ENCODE measurements at places on chromosomes 7 and 10.

DNA sequence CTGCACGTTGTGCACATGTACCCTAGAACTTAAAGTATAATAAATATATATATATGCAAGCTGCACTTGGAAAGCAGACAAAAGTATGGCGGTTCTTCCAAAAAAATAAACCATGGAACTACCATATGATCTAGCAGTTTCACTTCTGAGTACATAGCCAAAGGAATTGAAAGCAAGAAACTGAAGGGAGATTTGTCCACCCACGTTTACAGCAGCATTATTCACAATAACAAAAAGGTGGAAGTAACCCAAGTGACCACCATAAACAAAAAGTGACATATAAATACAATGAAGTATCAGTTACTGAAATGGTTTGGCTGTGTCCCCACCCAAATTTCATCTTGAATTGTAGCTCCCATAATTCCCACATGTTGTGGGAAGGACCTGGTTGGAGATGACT lies 525.3 kb upstream of the CELF2 start:
- DNase-seq, result no peak

- peak; percentile 93 for DNase-seq
These were observed 83.3 kb upstream of the DNAJC1 start for GRCh38 chr10:22086730-22087401.

DNA sequence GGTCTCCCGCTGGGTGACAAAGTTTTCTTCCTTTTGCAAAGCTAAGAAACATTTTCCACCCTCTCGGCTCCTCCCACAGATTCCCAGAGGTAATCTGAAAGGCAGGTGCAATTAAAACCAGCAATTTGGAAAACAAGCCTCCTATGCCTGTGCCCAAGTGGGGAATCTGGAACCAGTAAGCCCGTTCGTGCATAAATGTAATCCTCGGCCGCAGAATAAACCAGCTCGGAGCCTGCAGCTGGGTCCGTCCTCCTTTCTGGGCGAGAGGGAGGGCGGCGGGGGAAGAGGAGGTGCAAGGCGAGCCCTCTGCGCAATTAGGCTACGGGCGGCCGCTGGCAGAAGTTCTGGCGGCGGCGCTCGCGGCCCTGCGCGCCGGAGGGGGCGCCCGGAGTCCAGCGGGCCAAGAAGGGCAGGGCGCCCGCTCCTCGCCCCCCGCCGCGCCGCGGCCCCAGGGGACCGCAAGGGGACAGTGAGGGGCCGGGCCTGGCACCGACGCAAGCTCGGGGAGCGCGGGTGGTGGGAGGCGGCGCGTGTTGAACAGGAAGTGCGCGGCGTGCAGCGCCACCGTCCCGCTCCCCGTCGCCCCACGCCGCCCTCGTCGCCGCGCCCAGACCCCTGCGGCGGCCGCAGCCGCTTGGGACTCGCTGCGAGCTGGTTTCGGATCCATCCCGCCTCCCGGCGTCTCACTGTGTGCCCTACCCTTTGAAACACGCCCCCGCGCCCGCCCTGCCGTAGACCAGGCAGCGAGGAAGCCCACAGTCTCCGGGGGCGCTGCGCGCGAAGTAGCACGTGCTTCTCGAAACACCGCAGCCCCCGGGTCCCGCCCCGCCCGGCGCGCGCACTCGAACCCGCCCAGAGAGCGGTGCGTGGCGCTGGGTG lies at the start of gene PRKAG2:
PRKAG2 (minus strand) TSS at position 217 of the 879 bp plus-strand sequence. CDS start 495 bp downstream, outside the sequence.
- DNase-seq, result peak; percentile 74

DNA sequence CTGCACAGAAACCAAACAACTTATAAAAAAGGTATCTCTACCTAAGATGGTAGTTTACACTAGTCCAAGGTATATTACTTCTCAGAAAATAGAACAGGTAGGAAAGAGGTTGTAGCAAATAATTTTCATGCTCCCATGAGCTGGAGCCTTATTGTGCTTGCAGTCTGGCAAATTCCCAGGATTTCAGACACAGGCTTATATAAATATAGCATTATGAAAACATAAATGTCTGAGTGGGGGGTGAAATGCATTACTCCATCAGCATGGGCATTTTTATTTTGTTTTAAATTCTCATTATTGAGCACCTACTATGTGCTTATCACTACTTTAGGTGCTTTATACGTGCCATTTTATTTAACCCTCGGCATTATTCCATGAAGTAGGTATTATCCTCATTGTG lies 83.0 kb upstream of the PHYHIPL start:
- DNase-seq, result no peak

DNA sequence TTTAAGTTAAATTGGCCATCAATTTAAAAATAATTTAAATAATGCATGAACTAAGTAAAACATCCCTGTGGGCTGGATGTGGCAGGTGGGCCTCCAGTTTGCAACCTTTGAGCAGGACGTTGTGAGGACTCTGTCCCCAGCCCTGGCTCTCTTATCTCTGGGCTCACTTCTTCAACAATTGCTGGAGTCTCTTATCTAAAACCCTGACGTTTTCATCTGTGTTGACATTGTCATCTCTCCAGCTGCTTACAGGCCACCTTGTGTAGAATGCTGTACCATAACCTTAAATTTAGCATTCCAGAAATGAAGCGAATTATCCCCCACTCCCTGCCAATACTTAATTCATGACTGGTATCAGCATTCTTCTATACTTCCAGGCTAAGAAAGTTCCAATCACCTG lies 3.2 kb upstream of the KIF5B start:
- DNase-seq, result no peak

GRCh38 chr10:118692872-118693271 lies 61.9 kb downstream of the CACUL1 start:
- DNase-seq, result no peak

DNA sequence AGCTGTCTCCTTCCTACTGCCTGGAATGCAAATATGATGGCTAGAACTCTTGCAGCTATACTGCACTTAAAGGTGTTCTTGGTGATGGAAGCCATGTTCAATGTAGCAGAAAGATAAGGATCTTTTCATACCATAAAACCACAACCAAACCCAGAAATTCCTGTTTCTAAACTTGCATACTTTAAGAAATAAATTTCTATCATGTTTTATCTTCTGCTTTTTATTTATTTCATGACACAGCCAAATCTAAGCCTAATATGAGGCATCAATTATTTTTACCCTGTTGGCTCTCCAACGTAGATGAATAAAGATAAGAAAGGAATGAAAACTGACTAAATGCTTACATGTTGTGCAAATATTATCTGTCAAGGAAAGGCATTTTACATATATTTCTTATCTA lies 224.1 kb downstream of the DOCK4 start:
- no peak for DNase-seq

- peak; percentile 90 for DNase-seq
These were observed 20.0 kb upstream of the CRYGN start for GRCh38 chr7:151459726-151460473.

DNA sequence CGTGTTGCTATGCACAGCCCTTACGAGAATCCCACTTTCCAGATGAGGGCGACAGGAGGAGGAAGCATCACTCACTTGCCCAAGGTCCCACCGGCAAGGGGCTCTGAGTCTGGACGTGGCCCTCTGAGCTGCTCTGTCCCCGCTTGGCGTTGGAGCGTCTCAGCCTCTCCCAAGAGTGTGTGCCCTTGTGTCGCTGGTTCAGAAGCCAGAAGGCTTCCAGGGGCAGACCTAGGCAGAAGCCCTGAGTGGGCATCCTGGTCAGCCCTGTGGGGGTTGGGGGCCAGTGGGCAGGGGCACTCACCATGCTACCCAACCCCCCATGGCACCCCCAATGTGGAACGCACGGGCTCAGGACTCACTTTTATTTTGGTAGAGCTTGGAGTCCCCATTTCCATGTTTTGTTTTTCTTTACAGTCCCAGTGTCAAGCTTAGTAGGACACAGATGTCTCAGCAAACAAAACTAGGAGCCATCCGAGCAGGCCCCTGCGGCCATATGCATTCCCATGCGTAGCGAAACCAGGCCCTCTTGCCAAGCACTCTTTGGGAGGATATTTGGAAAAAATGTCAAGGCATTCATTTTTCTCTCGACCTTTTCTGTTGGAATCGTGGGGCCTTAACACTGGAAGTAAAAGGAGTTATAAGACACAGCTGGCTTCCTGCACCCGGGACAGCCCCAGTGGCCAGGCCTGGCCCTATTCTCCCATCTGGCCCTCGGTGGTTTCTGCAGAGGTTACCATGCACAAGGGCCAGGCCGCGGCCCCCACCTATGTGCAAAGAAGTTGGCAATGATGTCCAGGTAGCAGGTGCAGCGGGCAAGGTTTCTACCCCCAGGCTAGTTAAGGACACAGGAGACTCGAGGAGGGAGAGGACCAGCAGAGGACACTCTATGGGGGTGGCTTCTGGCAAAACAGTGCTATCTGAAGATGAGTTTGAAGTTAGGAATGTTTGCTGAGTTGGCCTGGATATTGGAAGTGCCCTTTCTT lies 97.0 kb downstream of the LHPP start:
- DNase-seq, result peak; percentile 16

DNA sequence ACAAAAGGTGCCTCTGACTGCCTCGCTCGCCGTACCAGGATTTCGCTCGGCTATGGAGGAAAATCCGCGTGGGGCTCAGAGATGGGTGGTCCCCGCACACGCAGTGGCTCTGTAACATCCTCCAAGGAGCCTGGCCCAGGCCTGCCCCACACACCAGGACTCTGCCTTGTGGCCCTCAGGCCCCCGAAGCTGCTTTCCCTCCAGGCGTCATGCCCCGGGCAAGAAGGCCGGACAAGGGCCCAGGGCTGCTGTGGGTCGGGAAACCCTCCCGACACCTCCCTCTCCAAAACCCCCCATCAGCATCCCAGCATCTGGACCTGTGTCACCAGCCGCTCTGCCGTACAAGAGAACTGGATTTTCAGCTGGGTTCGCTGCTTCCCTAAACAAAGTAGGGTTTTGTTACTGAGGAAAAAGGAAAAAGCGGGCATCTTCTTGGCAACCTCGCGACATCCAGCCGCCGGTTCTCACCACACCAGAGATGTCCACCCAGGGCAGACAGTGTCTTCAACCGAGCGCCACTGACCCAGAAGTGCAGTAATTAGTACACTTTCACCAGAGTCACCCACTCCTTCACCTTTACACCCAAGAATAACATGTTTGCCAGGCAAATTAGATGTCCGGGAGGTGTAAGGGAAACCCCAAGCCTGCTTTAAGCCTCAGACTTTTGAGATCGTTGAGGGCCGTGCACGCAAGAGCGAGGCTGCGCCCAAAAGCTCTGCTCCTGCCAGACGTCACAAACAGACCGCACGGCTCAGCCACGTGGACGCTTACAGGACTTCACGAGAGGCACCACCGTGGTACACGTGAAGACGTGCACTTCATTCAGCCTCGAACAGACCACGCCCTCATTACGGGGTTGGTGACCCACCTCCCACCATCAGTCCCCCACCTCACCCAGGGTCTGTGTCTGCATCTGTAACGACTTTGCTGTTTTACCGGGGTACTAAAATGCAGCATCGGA lies 62.2 kb downstream of the DIP2C start:
- DNase-seq, result no peak

DNA sequence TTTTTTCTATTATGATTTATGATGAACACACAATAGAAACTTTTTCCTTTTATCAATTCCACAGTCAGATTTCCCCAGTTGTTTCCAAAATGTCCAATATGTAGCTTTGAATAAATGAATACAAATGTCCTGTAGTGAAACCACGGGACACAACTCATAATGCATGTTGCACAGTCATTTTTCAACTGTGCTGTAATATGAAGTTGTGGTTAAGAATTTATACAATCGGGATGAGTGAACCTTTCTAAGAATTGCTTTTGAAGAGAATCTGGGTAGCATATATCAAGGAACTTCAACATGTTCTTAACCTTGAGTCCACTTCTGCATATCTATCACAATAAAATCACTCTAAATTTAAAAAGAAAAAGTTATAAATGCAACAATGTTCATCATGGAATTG lies 14.6 kb upstream of the ST7 start:
- no peak for DNase-seq

- no peak for DNase-seq
These were observed 63.3 kb upstream of the PRSS1 start for GRCh38 chr7:142685877-142686508.

GRCh38 chr10:80410122-80410521 lies 1.8 kb downstream of the PRXL2A start:
- no peak for DNase-seq

GRCh38 chr10:29448125-29448524 lies 159.3 kb downstream of the LYZL1 start:
- DNase-seq, result no peak

GRCh38 chr10:17599089-17599488 lies 18.1 kb downstream of the HACD1 start:
- no peak for DNase-seq

GRCh38 chr10:557792-558328 lies 131.6 kb downstream of the DIP2C start:
- DNase-seq, result no peak

GRCh38 chr7:132009778-132010177 lies 453.4 kb upstream of the PODXL start:
- DNase-seq, result no peak

- DNase-seq, result peak; percentile 34
These were observed 26.2 kb downstream of the VSIR start for GRCh38 chr10:71747039-71747531.

- no peak for DNase-seq
These were observed 168.5 kb downstream of the NOC3L start for GRCh38 chr10:94194256-94194655.

DNA sequence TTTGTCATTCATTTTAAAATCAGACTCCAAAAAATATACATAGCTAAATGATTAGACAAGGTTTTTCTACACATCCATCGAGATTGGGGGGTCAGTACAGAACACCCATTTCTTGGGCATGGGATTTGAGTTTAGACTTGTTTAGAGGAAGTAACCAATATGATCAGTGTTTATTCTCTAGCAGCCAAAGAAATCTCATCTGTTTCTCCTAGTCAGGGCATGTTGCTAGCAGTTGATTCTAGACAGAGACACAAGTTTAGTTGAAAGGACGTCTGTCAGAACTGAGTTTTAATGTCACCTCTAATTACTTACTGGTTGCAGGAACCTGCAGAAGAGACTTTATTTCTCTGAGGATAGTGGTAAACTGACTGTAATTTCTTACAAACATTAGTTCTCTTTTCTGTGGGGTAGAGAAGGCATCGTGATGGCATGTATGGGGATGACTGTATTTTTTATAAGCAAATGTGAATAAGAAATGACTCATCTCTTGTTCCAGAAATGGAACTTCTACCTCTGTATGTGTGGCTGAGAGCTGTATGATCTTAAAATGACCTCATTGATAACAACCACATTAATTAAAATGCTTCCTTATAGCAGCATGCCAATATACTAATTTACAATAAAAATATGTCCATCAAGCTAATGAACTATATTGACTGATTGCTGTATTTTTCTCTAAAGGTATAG lies 30.6 kb upstream of the RHOBTB1 start:
- DNase-seq, result no peak

- no peak for DNase-seq
These were observed 81.8 kb downstream of the THSD7A start for GRCh38 chr7:11750191-11750590.

DNA sequence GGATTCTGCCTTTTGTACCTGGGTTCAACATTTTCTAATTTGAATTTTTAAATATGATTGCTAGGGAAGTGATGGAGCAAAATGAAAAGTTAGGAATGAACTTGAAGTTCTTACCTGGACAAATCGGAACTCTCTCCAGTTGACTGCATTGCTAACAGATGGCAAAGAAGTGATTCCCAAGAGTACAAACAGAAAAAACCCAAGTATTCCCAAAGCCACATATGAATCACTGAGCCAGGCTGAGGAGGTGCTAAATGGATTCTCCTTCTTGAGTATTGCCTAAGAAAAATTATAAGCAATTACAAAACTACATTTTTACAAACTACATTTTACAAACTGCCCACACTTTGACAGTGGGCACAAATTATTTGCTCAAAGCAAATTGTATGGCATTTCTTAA lies 25.9 kb downstream of the STEAP4 start:
- no peak for DNase-seq

- no peak for DNase-seq
These were observed 6.4 kb downstream of the FBH1 start for GRCh38 chr10:5896208-5897052.

GRCh38 chr7:22931011-22931410 lies 82.9 kb downstream of the HYCC1 start:
- DNase-seq, result no peak
